Hematopoietic multipotent progenitor cell (in vitro differentiated cells): ENCODE measurements at places on chromosomes 11 and 22.

- peak; percentile 70 for DNase-seq
Observed at GRCh38 chr11:112042161-112042960, 17.2 kb downstream of the DLAT start.

- DNase-seq = no peak
Observed at GRCh38 chr11:62921201-62921572, at the start of gene CHRM1. Gene CHRM1 (minus strand): TSS chr11:62921363. CDS start chr11:62911100, 10,263 bp downstream.

GRCh38 chr11:57276169-57276970, 39.3 kb upstream of the APLNR start:
- DNase-seq = no peak

DNA sequence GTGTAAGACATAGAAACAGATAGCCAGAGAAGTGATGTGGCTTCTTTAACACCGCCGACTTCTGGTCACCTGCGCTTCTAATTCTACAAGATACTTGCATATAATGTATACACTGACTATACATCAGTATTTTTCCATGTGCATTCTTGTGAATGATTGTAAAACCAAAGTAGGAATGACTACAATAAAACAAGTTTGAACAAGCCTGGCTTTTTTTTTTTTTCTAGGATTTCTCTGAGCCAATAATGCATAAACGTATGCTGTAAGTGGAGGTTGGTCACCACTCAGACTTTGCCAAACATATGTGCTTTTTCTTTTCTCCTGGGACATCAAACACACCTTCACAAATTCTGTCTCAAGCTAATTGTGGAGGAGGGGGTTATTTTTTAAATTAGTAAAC, 237.8 kb upstream of the KIRREL3 start:
- no peak for DNase-seq

DNA sequence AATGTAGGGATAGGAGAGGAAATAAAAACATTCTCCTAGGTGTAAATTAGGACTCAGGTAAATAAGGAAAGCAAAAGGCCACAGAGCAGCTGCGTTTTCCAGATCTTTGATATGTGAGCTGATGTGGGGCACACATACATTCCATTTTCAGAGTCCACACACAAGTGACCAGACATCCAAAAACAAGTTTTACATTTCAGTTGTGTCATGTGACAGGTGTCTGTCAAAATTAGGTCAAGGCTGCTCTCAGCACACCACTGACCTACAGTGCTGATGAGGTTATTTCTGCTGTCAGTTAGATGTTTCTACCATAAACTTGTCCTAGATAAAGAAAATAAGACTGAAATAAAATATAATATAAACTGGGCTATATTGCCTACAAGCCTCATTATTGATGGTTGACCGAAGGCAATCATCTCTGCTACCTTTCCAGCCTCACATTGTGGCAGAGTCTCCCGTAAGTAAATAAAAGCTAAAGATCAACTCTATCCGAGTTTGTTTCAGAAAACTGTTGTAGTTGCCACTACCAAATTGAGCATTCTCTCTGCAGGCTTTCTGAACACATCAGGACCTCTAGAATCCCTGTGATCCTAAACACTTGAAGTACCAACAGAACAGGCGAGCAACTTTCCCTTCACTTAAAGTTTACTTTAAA, 7.9 kb downstream of the ARHGAP20 start:
- DNase-seq = no peak

DNA sequence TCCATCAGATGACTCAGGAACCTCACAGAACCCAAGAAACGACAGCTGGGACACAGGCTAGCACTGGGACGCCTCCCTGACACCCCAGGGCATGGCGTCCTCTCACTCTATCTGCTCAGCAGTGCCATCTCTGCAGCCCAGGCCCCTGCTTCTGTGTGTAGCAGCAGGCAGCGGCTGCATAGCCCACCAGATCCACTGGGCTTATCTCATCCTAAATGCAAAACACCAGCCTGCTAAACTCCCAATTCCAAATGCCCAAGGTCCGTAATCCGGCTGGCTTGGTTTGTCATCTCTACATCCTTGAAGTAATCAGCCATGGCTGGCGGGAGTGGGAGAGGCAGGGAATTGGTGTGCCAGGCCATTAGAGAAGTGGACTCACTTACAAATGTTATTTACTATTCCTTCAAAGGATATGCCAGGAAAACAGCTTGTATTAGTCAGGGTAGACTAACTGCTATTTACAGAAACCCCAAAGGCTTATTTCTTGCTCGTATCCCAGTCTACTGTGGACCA, 30.7 kb downstream of the SPATA19 start:
- no peak for DNase-seq

- DNase-seq = no peak
Observed at GRCh38 chr22:23705358-23705757, 14.5 kb downstream of the RGL4 start.

DNA sequence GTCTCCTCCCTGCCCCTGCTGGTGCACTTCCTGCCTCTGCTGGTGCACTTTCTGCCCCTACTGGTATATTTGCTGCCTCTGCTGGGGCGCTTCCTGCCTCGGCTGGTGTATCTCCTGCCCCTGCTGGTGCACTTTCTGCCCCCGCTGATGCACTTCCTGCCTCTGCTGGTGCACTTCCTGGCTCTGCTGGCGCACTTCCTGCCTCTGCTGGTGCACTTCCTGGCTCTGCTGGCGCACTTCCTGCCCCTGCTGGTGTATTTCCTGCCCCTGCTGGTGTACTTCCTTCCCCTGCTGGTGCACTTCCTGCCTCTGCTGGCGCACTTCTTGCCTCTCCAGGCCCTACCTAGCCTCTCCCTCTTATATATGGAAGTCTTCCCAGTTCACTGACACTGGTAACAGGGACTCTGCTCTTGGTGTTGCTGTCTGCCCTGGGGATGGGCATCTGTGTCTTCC, 10.1 kb downstream of the MTFP1 start:
- no peak for DNase-seq

DNA sequence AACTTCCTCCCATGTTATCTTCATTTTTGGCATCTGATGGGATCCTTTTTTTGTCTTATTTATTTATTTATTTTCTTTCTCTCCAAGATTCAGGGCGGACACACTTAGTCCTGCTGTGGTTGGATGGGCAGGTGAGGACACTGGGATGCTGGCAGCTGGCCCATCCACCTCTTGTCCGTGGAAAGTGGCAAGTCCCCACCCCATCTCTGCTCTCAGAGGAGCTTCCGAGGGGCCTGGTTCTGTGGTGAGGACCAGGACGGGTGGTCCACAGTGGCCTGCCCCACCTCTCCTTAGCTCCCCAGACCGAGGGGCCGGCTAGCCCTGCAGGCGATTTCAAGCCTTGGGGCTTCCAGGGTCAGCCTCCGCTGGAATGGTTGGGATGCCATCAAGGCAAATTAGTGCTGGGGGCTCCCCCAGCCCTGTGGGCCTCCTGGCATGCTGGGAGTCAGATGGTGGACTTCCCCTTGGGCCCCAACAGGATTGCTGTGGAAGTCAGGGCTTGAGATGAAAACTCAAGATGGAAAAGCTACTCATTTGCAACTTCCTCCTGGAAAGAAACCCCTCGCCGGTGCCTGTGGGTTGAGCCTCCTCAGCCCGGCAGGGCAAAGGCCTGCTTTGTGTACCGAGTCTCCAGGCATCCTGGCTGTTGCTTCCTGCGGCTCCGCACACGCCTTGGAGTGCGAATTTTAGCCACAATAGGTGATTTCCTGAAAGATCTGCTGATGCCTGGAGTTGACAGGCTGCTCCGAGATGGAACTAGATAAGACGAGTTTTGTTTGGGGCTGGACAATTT, 31.2 kb upstream of the LINC01488 start:
- DNase-seq = no peak

DNA sequence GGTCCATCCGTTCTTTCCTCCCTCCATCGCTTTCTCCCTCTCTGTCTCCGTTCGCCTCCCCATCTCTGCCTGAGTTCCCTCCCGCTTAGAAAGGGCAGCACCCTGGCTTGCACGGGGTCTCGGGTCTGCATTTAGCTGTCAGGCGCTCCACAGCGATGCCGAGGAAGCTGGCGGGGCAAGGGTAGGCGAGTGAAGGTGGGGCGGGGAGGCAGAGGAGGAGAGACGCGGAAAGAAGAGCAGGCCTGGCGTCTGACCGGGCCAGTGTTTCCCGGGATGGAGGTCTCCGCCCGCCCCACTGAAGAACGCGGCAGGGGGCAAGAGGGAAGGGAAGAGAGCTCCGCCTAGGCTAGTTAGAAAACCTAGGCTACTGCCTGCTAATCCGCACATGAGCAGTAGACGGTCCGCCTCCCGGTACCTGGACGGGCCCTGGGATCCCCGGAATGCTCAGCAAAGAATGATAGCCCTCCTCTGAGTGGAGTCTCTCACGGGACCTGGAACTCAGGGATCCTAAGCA, 3922.5 kb upstream of the OR11H1 start:
- no peak for DNase-seq

DNA sequence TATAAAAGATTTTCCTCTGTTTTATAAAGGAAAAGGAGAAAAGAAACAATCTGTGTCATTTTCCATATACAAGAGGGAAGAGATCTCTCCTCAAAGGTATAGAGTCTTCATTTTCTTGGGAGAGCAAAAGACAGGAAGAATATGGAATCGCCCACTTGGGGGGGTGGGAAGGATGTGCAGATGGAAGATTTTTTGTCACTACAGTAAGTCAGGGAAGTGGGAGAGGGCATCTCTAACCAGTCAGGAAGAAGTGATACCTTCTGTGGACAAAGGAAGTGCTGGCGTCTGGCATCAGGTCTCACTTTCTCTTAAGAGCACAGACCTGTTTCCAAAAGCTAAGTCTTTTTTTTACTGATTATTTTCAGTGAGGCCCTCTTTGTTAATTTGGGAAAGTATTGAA, 1.4 kb downstream of the PRR14L start:
- DNase-seq = no peak

GRCh38 chr11:78465169-78465942, 47.7 kb upstream of the GAB2 start:
- DNase-seq = peak; percentile 54

DNA sequence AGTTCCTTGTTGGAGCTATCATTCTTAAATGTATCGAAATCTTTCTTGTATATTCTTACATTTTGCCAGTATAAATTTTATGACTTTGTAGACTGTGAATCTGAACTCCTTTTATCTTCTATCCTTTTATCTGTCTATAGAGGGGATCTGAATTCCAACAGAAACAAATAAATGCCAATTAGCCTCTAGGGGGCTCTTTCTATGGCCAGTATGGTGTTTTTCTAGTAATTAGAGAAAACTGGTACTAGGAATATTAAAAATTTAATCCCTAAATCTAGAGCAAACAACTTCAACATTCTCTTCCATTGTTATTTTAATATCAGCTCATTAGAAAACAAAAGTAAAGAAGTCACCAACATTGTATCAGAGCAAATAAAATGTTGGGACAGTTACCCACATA, 21.5 kb upstream of the CAT start:
- DNase-seq = no peak

DNA sequence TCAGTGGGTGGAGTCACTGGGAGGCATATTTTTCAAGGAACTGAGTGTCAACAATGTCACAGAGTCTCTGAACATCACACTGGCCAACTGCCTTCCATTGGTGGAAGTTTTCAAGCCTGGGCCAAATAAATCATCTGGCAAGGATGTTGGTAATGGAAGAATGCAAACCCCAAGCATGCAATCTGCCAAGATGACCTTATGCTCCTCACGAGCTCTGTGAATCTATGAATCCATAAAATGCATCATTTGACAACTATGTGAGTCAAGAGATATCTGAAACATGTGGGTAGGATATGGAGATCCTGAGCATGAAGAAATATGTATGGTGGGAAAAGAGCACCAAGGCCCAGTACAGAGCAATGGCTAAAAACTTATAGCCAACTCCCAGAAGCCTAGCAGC, 122.2 kb downstream of the PLEKHA7 start:
- no peak for DNase-seq

GRCh38 chr11:19735157-19735908, 22.7 kb downstream of the NAV2 start:
- no peak for DNase-seq

GRCh38 chr11:61830237-61831105, 2.4 kb downstream of the FADS2 start:
- DNase-seq = no peak

GRCh38 chr11:14894657-14895598, 2.9 kb upstream of the CYP2R1 start:
- DNase-seq = no peak

GRCh38 chr11:6746086-6746618, 25.6 kb downstream of the OR2AG2 start:
- peak; percentile 59 for DNase-seq

DNA sequence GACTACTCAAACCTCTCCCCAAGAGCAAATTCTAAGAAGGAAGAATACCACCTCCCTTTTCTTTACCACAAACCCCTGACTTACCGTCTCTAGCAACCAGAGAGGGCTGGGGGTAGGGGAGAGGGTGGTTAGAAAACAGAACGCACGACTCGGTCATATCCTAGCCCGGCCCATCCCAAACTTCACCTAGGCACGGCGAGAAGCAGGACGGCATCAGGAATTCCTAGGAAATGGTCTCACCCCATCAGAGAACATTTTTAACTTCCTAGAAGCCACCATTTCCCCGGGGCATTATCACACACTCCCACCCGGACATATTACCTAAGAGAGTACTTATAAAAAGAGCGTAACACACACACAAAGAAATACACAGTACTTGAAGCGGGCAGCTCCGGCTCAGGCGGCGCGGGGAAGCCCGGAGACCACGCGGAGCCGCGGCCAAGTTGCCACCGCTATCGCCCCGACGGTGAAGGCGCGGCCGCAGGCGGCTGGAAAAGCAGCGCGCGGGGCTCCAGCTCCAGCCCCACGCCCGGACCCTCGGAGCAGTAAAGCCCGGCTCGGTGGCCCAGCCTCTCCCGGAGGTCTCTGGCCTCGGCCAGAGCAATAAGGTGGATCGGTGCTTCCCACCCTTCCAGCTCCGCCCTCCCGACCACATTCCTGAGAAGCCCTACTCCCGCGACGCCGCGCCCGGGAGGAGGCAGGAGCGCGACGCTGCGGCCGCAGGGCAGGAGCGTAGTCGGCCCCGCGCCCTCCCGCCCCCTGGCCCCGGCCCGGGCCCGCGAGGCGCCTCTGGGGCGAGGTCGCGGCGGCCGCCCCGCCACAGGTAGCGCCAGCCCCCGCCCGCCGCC, 878 bp downstream of the RRAS2 start:
- peak; percentile 34 for DNase-seq

DNA sequence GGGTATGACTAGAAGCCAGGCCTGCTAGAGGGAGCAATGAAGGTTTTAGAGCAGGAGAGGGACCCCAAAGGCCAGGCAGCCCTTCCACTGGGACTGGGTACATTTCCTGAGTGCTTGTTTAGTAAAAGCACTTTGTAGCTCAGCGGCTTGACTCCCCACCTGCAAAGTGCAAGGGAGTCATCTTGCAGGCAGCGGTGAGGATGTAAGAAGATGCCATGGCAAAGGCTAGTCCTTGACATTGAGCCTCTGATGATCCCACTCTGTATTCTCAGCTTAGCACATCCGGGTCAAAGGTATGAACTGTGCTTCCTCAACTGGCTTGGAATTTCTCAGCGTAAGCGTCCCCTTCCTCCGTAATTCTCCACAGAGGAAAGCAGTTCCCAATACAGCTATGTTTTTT, 3.1 kb upstream of the UBE2L3 start:
- DNase-seq = no peak

GRCh38 chr11:105000797-105001196, 22.2 kb downstream of the CASP5 start:
- peak; percentile 33 for DNase-seq
